Hematopoietic multipotent progenitor cell treated with erythropoietin and hydrocortisone succinate and interleukin-3 and kit ligand, for 4 days (in vitro differentiated cells): ENCODE measurements at places on chromosomes 5 and 9.

DNA sequence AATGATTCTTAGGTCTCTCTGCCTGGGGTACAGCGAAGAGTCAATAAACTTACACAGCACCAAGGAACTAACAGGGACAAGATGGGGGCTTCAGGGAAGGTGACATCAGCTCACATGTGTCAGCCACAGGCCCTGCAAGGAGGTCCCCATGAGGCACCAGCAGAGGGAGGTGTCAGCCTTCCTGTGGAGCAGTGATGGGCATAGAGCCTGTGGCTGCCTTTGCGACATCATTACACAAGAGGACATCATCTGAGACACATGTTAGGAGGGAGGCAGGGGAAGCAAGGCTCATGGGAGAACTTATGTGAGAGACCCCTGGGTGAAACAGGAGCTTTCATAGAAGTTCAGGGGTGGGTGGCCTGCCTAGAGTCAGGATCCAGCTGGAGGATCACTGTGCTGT is 389.6 kb downstream of the SEMA5A start:
- DNase-seq, result peak; percentile 53

GRCh38 chr9:9231946-9232345 is 1380.9 kb downstream of the PTPRD start:
- no peak for DNase-seq

DNA sequence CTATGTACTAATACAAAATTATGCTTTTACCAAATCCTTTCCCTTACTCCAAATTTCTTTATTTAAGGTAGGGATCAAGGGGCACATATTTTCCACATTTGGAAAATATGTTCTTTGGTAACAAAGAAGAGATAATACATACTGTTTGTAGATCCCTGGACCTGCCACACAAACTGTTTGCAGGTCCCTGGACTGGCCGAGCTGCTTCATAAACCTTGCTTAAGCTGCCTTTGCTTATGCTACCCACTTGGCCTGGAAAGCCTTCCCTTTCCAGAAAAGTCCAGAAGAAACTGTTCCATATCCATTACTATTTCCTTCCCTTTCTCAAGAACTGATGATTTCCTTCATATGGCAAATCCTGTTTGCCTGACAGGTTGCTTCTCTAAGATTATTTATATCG is 22.6 kb upstream of the DMXL1 start:
- no peak for DNase-seq

GRCh38 chr9:1604942-1605560 is 410.1 kb upstream of the SMARCA2 start:
- peak; percentile 58 for DNase-seq

- DNase-seq, result no peak
Measured at GRCh38 chr5:10936081-10936855, 175.2 kb upstream of the DAP start.

- peak; percentile 25 for DNase-seq
Measured at GRCh38 chr5:17989036-17989435, 354.8 kb downstream of the TAF11L14 start.

DNA sequence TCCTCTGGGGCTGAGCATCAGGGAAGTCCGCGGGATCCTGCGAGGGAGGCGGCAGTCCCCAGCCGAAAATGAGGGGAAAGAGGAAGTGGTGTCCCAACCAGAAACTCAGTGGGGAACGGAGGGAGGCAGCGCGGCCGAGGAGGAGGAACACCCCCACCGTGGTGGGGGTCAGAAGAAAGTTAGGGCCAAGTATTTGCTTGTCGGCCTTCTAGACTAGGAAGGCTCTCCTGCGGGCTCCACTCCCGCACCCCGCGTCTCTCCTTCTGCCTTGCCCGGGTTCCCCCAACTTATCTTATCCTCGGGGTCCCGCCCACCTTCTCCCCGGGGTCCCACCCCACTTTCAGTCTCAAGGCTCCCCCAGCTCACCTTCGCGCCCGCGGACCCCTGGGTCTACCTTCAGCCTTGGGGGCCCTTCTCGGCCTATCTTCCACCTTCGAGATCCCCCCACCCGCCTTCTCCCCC is 557 bp upstream of the PHF2 start:
- DNase-seq, result peak; percentile 86

DNA sequence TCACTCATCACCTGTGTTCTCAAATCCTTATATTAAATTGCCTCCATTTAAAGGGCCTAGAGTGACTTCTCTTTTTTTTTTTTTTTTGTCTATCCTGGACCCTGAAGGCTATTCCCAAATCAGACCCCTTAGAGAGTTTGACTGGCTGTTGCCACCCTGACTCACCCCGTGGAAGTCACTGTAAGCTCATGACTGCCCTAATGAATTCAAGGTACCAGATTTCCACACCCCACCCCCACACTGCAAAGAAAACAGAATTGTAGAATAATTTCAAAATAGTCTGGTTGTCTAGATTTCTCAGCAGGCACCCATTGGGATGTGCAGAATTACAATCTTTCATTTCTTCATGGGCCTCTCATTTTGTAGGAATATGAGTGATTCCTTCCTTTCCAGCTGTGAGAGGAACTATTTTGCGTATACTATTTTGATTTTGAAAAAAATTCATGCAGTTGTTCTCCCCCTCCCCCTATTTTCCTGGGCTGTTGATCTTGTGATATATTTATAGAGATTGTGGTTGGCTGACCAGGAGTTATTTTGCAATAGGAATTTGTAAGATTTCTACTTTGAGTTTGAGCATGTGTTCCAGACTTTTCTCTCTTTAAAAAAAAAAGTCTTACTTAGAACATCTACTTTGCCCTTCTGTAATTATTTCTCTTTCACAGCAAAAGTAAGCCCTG is 79.1 kb downstream of the ZNF618 start:
- DNase-seq, result peak; percentile 55

DNA sequence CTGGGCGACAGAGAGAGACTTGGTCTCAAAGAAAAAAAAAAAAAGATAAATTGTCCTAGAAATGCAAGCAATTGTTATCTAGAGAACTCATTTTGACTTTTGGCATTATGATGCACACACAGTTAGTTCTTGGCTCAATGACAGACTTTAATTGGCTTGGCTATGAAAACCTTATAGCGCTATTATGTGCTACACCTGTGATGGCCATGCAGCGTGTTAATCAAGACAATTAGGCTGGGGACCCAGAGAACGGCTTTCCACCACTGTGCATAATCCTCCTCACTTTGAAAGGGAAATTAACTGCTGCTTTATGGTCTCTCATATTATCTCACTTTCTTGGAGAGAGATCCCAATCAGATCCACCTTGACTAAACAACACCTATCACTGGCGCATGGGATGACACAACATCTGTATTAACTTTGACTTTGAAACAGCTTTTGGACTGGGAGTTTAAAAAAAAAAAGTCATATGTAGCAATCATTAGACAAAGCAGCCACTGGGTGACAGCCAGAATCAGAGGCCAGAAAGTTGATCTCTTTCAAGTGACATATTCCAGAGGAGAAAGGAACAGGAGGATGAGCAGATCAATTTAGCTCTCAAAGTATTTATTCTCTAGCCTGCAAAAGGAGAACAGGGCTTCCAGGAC is 132.5 kb downstream of the PPP2R2B start:
- DNase-seq, result no peak

GRCh38 chr5:179201986-179202385 is 141.8 kb downstream of the ZNF354C start:
- DNase-seq, result no peak

DNA sequence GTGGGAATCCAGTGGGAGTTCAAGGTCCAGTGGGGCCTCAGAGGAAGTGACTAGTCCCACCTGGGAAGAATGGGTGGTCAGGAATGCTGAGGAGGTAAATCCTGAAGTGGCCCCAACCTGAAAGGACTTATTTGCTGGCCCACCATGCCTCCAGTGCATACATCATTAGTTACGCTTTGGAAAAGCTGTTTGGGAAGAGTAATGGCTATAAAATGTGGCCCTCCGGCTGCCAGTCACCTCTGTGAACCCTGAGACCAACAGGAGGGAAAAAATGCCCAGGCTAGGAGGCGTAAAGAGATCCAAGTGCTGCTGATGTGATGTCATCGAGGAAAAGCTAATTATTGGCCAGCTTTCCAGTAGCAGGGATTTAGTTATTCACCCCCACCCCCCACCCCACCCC is 2.7 kb upstream of the SLC26A2 start:
- DNase-seq, result no peak

- no peak for DNase-seq
Measured at GRCh38 chr9:36897019-36897418, 137.0 kb downstream of the PAX5 start.

DNA sequence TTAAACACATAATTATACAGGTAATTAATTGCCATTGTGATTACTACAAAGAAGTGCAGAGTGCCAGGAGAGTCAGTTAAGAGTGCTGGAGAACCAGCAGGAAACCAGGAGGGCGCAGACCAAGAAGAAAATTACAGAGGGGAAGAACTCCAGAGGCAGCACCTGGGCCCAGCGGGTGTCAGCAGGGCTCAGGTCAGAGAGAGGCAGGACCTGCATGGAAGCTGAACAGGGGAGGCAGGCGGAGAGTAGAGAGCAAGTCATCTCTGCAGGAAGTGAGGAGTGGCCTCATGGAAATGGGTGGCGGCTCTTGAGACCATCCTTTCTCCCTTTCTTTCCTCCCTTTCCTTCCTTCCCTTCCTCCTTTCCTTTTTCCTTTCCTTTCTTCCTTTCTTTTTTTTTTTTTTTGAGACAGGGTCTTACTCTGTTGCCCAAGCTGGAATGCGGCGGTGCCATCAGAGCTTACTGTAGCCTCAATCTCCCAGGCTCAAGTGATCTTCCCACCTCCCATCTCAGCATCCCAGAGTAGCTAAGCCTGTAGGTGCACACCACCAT is 4.0 kb upstream of the ZBTB34 start:
- no peak for DNase-seq

- DNase-seq, result no peak
Measured at GRCh38 chr9:112261133-112261532, 72.3 kb downstream of the PTBP3 start.

DNA sequence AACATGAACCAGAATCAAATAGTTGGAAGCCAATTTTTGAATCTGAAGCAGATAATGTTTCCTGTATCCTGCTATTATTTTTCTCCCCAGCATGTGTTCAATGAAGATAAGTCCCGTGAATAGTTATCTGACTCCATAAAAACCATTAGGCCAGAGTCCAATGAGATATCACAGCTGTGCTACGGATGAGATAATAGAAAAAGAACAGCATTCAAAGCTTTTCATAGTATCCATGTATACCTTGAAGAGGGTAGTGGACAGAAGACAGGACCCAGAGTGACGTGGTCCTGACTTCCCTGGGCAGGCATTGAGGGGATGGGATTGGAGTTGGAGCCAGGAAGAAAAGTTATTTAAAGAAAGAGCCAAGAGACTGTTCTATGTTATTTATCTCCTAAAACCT is 50.7 kb upstream of the C6 start:
- DNase-seq, result no peak

GRCh38 chr5:80141681-80142080 is 106.5 kb downstream of the THBS4 start:
- DNase-seq, result no peak

DNA sequence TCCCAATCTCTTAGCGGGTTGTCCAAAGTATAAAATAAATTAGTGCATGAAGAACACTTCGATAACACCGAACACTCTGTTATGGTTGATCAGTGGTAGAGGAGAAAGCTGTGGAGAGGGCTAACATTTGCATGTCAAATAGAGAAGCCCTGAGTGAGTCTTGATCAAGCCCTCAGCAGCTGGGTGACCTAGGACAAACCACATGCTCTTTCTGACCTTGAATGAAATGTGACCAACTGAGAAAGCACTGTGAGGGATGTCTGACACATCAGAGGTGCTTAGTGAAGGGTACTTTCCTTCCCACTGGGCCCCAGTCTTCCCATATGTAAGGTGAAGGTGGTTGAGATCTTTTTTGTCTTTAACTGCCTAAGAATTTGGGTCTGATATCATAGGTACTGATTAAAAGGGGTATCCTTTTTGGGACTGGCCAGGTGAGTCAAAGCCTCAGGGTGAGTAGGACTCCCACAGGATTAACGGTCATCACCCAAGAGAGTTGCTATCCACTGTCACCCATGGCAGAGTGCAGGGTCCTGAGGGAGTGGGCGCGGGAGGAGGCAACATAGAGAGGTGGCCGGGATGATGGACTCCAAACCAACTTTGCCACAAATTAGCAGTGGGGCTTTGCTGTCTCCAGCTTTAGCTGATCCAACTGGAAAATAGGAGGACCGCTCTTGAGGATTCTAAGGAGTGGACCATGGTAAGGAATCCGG is 53.5 kb downstream of the KIF4B start:
- DNase-seq, result no peak

DNA sequence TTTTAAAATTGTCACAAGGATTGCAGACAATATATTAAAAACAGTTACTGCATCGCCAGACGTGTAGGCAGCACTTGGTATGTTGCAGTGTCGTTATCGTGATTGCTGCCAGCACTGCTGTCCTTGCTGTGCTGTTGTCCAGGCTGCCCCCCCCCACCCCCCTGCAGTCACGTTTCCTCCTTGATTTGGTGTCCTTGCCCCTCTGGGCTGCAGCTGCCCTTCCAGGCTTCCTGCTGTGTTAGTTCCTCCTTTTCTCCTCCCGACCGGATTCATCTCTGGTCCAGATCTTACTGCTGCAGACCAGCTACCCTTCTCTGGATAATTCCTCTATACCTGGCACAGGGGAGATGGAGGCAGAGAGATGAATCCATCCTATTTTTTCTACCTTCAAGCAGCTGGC is 298.9 kb downstream of the TRIM32 start:
- peak; percentile 7 for DNase-seq

DNA sequence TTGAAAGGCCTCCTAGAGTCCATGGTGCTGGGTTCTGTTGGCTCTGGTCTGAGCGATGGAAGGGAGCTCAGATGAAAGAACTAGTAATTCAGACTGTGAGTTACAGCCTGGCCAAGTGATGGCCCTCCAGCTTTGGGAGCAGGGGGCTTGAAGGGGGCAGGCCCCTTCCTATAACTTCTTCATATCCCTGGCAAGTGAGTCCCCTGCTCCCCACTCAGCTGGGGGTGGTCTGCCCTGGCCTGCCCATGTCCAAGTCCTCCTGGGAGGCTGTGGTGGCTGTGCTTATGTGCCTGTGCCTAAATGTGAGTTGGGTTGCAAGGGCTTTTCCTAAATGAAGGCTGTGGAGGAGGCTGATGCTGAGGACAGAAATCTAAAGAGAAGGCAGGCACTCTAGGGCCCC is 80.1 kb downstream of the MACROH2A1 start:
- no peak for DNase-seq

- DNase-seq, result peak; percentile 61
Measured at GRCh38 chr5:59390074-59390659, 503.4 kb downstream of the PDE4D start.

DNA sequence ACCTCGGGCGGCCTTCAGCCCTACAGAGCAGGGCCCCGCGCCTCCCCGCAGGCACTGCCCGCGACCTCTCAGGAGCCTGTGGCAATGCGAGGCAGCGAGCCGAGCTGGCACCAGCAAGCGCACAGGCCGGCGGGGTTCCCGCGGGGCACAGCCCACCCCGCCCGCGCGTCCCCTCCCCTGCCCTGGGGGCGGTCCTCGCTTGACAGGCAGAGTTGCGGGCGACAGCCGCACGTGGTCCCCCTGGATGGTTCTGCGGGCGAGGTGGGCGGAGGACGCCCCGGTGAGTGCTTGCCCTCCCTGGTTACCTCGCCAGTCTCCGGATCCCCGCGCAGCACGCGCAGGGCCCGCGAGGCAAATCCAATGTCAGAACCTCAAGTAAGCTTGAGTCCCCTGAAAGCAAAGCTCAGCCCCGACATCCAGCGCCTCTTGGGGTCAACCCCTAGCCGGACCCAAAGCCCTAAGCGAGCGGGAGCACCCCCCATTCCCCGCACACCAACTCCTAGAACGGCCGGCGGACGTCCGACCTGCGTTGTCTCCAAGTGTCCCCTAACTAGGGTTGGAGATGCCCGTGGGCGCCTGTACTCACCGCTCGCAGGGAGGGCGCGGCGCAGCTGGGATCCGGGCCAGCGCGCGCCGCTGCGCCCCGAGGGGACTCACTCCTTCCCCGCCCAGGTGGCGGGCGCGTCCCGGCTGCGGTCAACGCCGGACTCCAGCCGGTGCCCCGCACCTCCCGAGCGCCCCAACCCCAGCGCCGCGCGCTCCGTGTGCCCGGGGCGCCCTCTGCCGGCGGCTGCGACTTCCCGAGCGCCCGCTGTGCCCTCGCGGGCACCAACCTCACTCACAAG is at the start of gene DRD1:
Gene DRD1 (minus strand): TSS at position 123 of the 845 bp plus-strand sequence. CDS start 1,083 bp downstream, outside the sequence.
- peak; percentile 61 for DNase-seq
